ENCODE measurements at places on chromosomes 12 and 14.

DNA sequence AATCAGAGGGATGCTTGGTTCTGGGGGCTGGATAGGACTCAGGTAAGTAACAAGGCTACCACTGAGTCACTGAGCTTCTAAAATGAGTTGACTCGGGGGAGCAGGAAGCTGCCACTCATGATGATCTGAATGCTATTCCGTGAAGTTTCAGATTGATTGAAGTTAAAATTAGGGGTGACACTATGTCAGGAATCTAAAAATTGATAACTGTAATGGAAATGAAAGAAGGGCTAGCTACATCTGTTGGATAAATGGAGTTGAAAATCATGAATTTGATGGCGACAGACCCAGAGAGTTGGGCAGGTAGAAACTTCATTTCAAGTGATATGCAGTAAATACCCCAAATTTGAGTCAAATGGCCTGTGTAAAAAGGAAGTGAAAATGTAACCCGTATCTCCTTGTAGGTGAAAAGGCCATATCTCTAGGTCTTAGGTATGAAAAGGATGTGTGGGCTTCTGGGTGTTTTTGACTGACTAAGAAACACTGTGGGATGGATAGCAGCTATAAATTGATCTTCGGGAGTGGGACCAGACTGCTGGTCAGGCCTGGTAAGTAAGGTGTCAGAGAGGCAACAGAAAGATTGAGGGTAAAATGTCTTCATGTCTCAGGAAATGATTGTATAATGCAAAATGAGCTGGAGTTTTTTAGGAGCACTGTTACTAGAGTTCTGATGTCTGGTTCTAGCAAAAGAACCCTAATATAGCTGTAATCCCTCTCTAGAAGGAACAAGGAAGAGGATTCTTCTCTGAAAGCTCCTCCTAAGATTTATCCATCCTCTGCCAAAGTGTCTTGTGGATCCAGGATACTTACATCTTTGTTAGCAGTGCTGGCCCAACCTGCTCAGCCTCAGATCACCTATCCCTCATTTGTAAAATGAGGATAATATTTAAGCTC is 57.3 kb downstream of the DAD1 start:
- DNase-seq, result no peak

DNA sequence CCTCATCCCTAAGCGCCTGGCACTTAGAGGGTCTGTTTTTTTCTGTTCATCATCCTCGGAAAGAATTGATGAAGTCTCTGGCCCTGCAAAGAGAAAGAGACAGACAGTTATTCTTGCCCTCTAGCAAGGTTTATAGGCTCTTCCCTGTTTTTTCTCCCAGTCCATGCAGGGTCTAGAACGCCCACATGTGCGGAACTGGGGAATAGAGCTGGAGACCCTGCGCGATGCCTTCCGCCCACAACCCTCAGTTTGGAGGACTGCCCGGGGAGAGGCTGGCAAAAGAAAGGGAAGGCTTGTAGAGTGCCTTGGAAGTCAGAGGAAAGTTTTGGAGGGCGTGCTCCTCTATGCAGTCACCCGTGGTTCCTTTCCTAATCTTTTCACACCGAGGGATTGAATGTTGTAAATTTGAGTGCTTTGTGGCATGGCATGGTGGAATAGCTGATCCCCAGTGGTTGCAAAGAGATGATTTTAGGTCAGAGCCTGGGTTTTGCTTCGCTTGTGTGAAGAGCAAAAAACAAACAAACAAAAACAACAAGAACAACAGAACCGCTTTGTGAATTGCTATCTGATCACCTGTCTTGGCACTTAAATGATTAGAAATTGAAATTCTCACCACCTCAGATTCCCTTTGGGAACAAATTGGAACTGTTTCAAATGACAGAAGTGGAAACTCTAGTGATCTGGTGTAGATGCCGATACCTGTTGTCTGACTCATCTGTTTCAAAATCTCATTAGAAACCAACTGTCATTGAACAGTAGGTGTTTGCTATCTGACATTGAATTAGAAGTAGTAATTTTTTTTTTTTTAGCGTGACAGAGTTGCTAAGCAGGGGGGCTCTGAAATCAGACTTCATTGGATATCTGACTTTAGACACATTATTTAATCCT is 947 bp downstream of the GAS2L3 start:
- DNase-seq, result no peak

GRCh38 chr12:10624605-10625004 is 11.2 kb upstream of the MAGOHB start:
- DNase-seq, result no peak

DNA sequence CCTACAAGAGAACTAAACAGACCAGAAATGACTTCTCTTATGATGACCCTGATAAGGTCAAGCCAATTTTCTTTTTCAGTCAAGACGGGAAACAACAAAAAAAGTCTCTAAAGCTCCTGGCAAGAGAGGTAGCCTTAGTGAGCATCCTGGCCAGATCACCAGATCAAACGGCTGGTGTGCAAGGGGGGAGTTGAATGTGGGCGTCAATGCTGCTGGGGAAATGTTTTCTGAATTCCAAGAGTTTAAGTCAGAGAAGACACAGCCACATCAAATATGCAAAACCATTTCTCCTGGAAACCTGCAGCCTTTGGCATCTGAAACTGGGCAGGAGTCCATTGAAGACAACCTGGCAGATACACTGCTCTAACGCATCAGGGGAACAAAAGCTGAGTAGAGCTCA is 16.0 kb upstream of the SELPLG start:
- DNase-seq, result no peak

DNA sequence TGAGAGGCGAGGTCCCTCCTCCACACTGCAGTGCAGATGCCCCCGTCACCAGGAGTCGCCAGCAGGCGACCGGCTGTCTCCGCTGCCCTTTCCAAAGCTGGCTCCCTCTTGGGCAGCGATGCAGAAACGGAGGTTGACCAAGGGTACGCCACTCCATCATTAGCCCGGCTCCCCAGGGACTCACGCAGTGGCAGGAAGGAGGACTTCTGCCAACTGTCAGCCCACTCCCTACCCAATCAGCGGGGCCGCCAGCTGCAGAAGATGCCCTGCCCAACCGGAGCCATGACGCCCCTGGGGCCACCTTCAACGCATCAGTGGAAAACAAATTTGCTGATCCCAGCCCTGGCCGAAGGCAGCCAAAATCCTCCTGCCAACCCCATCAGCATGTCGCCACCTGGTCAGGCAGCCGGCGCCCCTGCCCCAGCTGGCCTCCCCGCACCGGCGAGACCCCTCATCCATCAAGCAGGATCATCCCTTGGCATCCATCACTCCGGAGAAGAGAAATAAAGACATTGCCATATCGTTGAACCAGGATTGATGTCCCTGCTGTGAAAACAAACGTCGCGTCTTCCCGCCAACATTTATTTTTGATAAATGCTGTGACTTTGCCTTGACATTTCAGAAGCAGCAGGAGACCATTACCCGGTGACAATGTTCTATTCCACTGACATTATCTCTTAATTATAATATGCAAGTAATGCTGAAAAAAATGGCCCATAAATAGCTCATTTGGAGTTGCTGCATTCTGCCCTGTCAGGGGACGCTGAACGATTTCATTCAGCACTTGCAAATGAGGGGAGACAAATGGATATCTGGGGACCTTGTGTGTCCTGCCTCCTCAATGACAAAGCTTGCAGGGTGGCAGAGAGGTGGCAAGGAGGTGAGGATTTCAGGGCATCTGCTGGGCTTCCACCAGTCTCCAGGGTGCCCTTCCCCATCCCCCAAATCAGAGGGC is 105.1 kb downstream of the SCARB1 start:
- DNase-seq, result peak; percentile 91

DNA sequence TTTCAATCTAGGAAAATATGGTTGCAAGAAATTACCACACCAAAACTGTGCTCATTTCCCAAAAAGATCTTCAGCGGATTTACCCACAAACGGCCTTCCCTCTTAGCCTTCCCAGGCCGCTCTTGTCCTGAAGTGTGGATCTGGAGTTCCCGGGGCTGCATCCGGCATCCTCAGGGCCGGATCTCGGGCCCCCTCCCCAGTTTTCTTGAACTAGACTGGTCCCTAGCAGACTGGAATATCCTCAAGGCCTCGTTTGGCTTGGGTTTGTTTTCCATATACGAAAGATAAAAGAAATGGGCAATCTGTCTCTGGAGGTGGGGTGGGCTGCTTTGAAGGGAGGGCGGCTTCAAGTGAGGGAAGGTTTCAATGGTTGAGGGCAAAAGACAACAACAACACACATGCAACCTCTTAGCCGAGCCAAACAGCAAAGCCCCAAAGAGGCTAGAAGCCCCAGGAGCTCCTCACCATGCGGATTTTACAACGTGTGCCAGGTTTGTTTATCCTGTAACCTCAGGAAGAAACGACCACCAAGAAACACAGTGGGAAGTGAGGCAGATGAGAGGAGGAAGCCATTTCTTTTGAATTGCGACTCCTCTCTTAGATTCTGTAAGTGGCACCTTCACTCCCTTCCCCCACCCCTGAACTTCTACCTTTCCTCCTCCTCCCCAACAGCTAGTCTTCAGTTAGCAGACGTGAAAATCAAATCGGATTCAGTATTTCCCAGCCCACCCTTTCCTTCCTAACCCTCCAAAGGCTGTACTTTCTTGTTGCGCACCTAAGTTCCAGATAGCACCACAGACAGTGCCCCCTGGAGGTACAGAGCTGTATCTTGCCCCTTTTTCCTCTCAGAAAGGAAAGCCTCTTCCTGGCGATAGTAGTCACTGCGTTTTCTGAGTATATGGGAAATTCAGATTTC is 2.6 kb downstream of the MYF6 start:
- DNase-seq, result peak; percentile 29

- no peak for DNase-seq
Observed at GRCh38 chr14:104363891-104364760, 215.4 kb upstream of the C14orf180 start.

DNA sequence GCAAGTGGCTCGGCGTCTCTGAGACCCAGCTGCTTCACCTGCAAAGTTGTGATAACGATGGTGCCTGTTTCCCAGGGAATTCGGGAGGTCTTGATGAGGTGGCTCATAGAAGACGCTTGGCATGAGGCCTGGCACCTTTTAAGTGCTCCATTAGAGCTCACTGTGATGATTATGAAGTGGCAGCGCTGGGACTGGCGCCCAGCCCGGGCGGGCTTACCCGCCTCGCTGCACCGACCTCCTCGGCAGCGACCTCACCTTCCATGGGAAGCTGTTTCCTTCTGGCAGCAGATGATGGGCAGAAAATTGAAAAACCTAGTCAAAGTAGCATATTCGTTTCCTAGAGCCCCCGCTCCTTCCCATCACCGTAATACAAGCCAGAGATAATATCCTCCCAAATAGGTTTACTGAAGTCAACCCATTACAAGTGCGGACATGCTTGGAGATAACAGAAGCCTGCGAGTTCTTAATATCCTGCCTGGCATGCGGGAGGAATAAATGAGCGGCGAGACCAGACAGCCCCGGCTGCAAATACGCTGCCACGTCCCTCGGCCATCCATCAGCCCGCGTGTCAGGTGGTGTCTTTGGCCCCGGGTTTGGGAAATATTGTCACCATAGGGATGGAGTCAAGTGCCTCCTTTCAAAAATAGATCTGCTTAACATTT is 35.2 kb upstream of the DLK1 start:
- no peak for DNase-seq

GRCh38 chr12:104935886-104936285 is 22.2 kb downstream of the SLC41A2 start:
- DNase-seq, result no peak

GRCh38 chr12:71107936-71108335 is 49.9 kb downstream of the TSPAN8 start:
- no peak for DNase-seq

- no peak for DNase-seq
Observed at GRCh38 chr12:46669720-46670119, 156.1 kb downstream of the SLC38A4 start.

DNA sequence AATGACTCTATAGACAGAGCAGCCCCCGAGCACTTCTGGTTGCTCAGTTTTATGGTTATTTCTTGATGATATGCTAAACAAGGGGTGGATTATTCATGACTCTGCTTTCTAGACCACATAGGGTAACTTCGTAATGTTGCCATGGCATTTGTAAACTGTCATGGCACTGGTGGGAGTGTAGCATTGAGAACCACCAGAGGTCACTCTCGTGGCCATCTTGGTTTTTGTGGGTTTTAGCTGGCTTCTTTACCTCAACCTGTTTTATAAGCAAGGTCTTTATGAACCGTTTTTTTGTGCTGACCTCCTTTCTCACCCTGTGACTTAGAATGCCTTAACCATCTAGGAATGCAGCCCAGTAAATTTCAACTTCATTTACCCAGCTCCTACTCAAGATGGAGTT is 1036.2 kb upstream of the FLRT2 start:
- no peak for DNase-seq

DNA sequence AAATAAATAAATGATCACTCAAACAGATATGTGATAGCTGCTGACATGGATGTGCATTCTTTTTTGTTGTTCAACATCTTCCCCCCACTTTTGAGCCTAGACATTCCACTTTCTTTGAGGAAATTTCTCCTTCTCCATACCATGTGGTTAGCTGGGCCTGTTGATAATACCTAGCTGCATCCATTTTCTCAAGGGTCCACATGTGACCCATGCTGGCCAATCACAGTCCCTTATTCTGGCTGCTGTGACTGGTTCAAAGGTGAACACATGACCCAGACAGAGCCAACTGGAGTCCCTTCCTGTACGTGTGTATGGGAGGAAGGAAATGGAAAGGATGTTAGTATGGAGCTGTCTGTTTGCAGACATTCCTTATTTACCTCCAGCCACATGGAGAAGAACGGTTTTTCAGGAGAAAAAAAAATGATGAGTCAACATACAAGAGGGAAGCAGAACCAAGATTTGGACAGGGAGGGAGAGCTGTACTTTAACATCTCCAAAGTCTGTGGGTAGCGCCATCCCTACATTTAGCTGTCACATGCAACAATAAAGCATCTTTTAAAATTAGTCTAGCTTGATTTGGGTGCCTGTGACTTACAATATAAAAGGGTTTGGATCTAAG is 391.7 kb upstream of the TBX3 start:
- DNase-seq, result no peak

DNA sequence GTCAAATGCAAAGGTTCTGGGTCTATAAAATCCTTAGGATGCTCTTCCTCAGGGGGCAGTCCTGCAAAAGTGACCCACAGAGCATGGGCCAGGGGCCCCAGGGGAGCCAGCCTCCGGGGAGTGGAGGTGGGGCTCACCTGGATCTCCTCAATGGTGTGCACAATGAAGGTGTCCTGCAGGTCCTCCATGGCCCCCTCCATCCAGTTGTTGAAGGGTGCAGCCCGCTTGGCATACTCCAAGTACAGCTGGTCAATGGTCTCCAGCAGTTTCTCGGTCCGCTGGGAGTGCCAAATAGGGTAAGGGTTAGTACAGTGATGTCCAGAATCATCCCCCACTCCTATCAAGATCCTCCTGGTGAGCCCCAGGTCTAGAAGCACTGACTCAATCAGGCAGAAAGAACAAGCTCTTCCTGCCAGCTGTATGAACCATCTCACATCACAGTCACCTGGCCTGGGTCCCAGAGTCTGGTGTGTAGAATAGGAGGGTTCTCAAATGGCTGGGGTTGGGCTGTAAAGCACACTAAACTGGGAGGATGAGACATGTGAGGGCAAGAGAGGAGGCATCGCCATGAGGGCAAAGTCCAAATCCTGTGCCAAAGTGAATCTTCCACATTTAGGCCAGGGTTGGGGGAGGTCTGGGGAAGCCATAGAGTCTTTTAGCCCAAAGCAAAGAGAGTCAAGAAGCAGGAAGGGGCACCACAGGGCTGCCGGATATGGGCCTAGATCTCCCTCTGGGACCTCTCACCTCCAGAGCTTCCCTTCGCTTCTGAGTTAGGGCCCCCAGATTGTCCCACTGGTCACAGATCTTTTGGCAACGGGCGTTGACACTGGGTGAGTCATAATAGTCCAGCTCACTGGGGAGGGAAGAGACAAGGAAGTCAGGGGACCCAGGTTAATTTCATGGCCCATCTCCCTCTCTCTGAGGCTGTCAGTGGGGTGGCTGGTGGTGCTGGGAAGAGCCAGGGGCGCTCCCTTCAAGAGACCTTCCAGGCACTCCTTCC is 91.5 kb upstream of the ZFP36L1 start:
- no peak for DNase-seq

- DNase-seq, result peak; percentile 79
Observed at GRCh38 chr14:23160924-23161522, 22.4 kb downstream of the SLC7A8 start.
